Hematopoietic multipotent progenitor cell treated with erythropoietin and hydrocortisone succinate and interleukin-3 and kit ligand, for 15 days (in vitro differentiated cells): ENCODE measurements at places on chromosomes 11 and 22.
A peak's percentile ranks its signal among the peaks of the same experiment; 100 is the strongest.

DNA sequence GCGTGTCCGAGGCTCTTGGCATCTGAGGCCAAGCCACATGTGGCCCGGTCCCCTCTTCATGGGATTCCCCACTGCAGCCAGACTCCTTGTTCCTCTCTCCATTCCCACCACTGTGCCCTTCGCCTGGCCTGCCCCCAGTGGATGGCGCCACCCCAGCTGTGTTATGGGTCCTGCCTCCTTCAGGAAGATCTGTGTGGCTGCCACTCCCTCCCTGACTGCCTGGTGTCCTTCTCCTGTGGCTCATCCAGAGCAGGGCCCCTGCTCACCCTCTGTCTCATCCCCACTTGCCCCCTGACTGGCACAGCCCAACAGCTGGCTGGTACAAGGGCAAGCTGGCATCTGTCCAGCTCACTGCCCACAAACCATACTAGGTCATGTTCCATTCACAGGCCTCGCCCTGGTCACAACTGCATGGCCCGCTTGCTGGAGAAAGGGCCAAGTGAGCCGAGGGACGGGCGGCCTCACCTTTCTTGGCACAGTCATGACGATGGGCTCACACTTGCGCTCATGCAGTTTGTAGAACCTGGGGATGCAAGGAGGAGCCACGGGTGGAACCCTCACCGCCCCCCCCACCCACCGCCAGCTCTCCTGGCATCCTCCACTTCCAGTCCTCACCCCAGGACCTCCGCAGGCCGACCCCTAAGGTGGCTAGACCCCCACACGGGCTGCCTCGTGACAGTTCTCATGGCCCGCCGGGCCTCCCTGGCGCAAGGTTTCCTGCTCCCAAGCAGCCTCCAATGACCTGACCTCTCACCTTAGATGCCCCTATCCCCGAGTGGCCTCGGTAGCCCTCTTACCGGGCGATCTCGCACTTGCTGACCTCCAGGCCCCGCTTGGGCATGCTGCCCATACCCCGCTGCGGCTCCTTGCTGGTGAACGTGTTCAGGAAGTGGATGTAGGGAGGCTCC, 2.1 kb upstream of the PTPRCAP start:
- no peak for DNase-seq

- no peak for DNase-seq
Measured at GRCh38 chr11:87926250-87926970, 248.8 kb downstream of the RAB38 start.

- peak; percentile 93 for DNase-seq
Measured at GRCh38 chr11:60841797-60842667, at the start of gene CCDC86. TSS of gene CCDC86 (plus strand) at chr11:60842113. CDS start at chr11:60842125, 12 bp downstream.

- DNase-seq = no peak
Measured at GRCh38 chr22:49154433-49154832, 673.2 kb downstream of the BRD1 start.

GRCh38 chr22:50074056-50074455, 11.2 kb downstream of the MLC1 start:
- DNase-seq = no peak
